Stimulated activated CD8-positive, alpha-beta memory T cell treated with anti-CD3 and anti-CD28 coated beads, Interleukin-4, amount 100 ng/mL, for 4 hours (primary cell): ENCODE measurements at places on chromosomes 7 and 10.

- no peak for DNase-seq
Measured at GRCh38 chr10:59240582-59241183, 64.2 kb downstream of the PHYHIPL start.

DNA sequence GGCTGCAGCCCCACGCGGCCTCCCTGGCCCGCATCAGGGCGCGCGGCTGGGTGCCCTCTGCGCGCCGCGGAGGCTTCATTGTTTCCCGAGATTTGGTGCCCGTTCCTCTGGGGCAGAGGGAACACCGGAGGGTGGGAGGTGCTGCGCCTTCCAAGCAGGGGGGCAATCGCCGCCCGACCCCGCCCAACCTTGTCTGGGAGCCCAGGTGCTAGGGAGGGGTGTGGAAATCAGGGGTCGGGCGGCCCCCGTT lies 1.0 kb upstream of the NRP1 start:
- no peak for DNase-seq

- no peak for DNase-seq
Measured at GRCh38 chr7:127954357-127954748, 76.9 kb downstream of the LRRC4 start.

DNA sequence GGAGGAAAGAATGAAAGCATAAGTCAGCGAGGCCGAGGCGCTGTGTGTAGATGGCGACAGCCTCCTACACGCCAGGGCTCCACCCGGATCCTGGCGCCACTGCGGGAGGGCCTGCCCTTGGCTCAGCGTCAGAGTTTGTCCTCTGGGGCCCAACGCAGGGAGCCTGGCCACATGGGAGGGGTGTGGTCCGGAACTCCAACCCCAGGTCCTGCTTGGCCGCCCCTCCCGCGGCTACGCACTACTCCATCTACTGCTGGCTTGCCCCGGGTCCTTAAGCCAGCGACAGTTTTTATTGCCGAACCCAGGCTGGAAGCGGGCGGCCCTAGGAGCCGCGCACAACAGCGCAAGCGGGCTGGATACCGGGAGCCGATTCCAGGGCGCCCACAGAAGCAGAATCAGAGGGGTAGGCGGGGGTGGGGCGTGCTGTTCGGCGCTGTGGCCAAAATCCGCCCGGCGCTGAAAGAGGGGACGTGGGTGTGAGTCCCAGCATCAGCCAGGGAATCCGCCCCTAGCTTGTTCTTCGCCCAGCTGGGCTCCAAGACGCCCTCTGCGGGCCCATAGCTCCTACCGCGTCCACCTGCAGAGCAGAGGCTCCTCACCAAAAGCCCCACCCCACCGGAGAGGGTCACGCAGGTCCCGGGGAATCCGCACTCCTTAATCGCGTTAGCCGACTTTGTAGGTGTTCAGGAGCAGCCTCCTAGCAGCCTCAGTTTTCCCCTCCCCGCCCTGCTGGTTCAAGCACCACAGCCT lies 4.5 kb downstream of the KAZALD1 start:
- DNase-seq, result no peak

GRCh38 chr10:93425861-93426260 lies 56.3 kb downstream of the MYOF start:
- no peak for DNase-seq
